ENCODE measurements at places on chromosomes 4 and X. TPM values are rescaled to one million over a fixed set of nuclear protein-coding genes. Genes with fewer than 3 reads are reported as not detected.

DNASE1L1 gene
- total RNA-seq, result 56.3 TPM

SHISA3 gene
- total RNA-seq, result 8.1 TPM

PAGE1 gene
- total RNA-seq, result not detected

TCEAL5 gene
- 0.19 TPM for total RNA-seq

TMEM35A gene
- not detected for total RNA-seq

SERPINA7 gene
- total RNA-seq, result not detected

PRDM5 gene
- 12.2 TPM for total RNA-seq

JADE3 gene
- 6.3 TPM for total RNA-seq

GRK4 gene
- 9.0 TPM for total RNA-seq

WDFY3 gene
- total RNA-seq, result 48.7 TPM

DCK gene
- total RNA-seq, result 7.5 TPM

PRDM8 gene
- total RNA-seq, result 0.66 TPM
